ENCODE measurements at places on chromosomes 7 and 10.

DNA sequence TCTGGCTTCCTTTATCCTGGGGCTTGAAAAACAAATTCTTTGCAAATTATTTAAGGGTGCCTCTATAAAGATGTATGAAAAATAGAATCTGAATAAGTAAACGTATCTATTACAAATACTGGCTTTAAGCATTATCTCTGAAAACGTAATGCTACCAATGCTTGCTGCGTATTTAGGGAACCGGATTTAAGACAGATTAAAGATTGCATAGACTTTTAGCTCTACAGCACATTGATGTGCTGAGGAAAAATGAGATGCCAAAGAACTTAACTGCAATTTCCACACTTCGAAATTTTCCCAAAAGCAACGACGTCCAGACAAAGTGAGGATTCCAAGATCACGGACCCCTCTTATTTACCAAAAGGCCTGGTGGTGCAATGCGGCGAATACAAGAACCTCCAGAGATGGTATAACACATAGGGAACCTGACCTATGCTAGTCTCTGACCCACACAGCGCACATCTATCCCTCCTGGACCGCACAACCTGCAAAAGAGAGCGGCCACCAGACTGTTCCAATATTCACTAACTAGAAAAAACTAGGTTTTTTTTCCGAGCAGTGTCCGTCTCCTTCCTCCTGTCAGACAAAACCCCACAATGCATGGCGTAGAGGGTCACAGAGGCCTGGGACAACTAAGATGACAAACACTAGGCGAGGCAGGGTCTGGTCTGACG lies 34.3 kb upstream of the PHF14 start:
- DNase-seq: no peak

GRCh38 chr7:157668221-157668883 lies 331.5 kb downstream of the DNAJB6 start:
- no peak for DNase-seq

GRCh38 chr7:4683043-4683883 lies 1.2 kb downstream of the FOXK1 start:
- DNase-seq: no peak

- no peak for DNase-seq
Observed at GRCh38 chr7:112370436-112370835, 79.8 kb upstream of the IFRD1 start.

- DNase-seq: no peak
Observed at GRCh38 chr7:23622506-23622925, 25.3 kb downstream of the CCDC126 start.

GRCh38 chr10:89301721-89302445 lies at the start of gene IFIT2:
IFIT2 (plus strand) TSS chr10:89302046; CDS start chr10:89302124, 78 bp downstream.
- peak; percentile 73 for DNase-seq

DNA sequence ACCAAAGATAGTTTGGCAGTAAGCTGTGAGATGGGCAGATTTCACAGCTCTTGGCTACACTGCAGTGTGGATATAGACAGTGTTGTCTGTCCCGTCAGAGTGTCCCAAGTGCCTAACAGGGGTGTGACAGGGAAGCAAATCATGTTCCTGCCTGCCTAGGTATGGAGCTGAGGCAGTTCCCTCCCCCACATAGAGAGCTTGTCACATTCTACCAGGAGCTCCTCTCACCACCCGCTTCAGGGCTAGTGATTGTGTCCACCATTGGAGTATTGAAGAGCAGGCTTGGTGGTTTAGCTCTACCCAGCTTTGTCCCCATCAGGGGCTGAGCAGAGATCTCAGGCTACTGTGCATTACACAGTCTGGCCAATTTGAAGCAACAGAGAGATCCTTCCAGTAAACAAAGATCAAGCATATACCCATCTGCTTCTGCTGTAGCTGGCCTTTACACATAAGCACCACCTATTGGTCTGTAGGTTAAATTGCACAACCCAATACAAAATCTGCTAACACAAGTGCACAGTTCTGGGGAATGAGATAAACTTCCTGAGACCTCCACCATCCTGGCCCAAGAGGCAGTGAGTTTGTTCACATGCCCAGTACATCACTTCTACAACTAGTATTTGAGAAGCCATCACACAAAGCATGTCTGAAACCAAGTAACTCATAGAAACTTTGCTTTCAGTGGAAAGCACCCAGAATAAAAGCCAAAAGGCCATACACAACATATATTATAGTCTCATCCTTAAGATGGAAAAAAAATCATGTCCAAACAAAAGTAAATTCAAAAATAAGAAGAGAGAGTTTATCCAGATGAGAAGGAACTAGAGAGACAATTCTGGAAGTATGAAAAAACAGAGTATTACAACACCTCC lies 67.3 kb downstream of the GLCCI1 start:
- peak; percentile 63 for DNase-seq

- DNase-seq: no peak
Observed at GRCh38 chr10:48238826-48239520, 35.5 kb downstream of the FRMPD2 start.

- DNase-seq: no peak
Observed at GRCh38 chr10:18960466-18961079, 88.0 kb upstream of the MALRD1 start.

DNA sequence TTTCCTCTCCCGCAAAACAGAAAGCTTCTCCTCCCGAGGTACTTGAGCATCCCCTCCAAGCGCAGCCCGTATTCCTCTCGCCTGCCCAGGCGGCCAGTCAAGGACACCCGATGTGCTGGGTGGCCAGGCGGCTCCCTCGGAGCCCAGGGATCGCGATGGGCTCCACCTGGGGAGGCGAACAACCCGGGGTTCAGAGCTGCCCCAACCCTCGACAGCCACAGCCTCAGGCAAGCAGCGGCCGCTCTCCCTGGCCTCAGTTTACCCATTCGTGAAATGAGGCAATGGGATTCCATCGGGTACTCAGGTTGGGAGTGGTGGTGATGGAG lies 147.4 kb downstream of the CYP26A1 start:
- DNase-seq: no peak

- DNase-seq: no peak
Observed at GRCh38 chr7:76063114-76063513, 15.2 kb downstream of the MDH2 start.

DNA sequence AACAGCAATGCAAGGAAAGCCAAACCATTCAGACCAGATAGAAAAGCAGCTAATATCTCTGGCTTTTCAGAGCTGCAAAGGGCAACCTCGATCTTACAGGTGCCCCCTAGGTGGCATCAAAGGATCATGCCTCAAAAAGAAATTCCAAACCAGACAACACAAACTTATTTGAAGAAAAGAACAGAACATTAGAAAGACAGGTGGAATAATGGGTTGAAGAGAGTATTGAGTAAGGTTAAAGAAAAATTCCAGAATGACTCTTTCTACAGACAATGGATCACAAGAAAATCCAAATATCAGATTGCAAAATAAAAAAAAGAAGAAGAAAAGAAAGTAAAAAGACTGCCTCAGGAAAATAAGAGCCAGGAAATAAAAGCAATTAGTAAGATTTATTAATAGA lies 213.7 kb downstream of the ELMO1 start:
- peak; percentile 36 for DNase-seq

DNA sequence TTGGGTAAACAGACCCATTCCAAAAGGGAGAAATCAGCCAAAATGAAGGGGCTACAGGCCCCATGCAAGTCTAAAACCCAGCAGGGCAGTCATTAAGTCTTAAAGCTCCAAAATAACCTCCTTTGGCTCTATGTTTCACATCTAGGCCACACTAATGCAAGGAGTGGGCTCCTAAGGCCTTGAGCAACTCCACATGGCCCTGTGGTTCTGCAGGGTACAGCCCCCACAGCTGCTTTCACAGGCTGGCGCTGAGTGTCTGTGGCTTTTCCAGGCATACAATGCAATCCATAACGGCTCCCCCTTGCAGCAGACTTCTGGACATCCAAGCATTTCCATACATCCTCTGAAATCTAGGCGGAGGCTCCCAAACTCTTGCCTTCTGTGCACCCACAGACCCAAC lies 9.0 kb downstream of the TMEM243 start:
- no peak for DNase-seq

GRCh38 chr10:83954193-83954799 lies 185.0 kb upstream of the GHITM start:
- DNase-seq: no peak

DNA sequence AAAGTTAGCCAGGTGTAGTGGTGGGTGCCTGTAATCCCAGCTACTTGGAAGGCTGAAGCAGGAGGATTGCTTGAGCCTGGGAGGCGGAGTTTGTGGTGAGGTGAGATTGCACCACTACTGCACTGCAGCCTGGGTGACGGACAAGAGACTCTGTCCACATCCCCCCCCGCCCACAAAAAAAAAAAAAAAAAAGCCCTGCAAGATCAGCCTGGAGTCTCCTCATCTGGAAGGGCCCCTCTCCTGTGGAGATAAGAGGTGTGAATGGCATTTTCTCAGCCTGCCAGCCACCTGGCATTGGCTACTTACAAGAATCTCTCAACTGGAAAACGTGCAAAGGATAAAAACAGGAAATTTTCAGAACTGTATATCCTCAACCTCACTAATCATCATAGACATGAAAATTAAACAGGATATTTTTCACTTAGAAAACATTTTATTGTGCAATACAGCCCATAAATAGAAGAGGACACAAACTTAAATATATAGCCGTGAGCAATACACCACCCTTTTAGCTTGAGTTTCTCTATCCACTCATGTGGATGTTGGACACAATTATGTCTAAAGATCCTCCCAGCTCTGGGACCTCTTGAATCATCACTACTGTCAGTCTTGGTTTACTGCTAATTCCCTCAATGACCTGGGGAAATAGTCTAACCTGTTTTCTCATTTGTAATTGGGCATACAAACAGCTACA lies 11.3 kb upstream of the TSPAN15 start:
- no peak for DNase-seq

- DNase-seq: no peak
Observed at GRCh38 chr7:4266270-4267040, 415.6 kb upstream of the FOXK1 start.

- DNase-seq: no peak
Observed at GRCh38 chr7:47580811-47581331, 1.0 kb downstream of the TNS3 start.

DNA sequence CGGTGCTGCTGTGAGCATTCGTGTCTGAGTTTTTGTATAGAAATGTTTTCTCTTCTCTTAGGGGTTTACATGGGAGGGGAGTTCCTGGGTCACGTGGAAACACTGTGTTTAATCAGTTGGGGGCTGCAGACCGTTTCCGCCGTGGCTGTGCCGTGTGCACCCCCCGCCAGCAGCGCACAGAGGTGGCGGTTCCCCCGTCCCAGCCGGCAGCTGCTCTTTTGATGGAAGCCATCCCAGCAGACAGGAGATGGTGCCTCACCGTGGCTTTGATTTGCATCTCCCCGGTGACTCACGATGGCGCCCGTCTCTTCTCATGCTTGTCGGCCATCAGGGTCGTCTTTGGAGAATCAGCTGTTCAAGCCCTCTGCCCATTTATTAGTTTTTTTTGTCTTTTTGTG lies 34.9 kb upstream of the FOXL3 start:
- no peak for DNase-seq

Data from CD4-positive, alpha-beta T cell treated with Interleukin-4 for 4 hours (primary cell).